ENCODE measurements at places on chromosomes 7 and 10.
A peak's percentile ranks its signal among the peaks of the same experiment; 100 is the strongest.

DNA sequence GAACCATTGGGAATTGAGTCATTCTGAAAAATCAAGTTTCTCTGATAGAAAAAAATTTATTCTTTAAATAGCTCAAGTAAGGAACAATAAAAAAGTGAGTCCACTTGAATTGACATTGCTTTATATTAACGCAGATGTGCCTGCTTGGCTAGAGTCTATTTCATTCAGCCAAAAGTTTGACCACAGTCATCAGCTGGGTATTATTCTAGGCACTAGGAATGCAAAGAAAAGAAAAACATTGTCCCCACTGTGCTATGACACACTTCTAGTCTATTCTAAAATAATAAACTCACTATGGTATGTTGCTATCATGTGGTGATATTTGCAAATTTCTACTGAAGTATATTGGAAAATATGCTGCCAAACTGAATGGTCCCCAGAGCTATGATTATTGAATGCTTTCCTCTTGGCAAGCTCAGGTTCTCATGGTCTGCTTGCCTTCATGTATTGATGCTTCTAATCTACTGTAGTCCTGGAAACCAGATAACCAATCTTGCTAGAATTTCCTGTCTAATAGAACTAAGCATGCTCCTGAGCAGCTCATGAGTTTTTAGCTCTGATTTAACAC, 8.3 kb downstream of the SFRP4 start:
- no peak for DNase-seq

- DNase-seq = no peak
Measured at GRCh38 chr10:84012831-84013458, 126.4 kb upstream of the GHITM start.

- DNase-seq = no peak
Measured at GRCh38 chr10:74883428-74883827, 57.0 kb downstream of the KAT6B start.

DNA sequence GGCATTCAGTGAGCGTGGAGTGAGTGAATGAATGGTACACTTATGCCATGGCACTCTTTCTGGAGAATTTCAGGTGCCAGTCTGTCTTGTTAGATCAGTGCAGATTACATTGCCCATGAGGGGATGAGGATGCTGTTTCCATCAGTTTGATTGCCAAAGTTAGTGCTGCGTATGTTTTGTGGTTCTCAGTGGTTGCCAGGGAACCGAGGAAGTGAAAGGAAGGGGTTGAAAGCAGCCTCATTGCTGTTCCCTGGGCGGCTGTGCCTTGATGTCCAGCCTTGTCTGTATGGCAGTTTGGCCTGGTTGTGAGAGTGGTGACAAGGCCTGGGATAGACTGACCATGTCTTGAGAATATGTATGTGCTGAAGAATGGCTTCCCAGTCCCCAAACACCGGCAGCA, 30.2 kb downstream of the WBP1L start:
- DNase-seq = no peak

DNA sequence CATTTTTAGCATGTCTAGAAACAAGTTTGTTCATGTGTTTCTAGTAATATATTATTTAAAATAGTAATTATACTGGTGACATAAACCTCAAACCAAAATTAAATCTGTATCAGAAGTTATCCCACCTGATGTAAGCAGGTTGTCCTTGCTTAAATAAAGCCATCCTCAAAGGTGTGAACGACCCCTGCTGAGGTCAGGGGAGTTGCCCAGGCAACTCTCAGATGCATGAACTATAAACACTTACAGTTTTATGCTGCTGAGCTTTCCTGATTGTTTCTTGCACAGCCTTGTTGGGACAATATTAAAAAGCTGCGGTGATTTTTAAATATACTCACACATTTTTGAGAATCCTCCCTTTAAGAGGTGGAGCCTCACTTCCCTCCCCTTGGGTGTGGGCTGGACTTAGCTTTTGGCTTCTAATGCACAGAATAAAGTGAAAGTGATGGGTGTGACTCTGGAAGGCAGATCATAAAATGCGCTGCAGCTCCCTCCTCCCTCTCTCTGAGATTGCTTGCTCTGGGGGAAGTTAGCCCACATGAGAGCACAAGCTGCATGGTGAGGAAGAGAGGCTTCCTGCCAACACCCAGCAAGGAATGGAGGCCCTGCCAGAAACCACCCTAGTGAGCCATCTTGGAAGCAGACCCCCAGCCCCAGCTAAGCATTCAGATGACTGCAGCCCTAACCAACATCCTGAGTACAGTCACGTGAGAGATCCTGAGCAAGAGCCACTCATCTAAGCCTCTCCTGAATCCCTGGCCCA, 152.7 kb downstream of the SKIDA1 start:
- no peak for DNase-seq

DNA sequence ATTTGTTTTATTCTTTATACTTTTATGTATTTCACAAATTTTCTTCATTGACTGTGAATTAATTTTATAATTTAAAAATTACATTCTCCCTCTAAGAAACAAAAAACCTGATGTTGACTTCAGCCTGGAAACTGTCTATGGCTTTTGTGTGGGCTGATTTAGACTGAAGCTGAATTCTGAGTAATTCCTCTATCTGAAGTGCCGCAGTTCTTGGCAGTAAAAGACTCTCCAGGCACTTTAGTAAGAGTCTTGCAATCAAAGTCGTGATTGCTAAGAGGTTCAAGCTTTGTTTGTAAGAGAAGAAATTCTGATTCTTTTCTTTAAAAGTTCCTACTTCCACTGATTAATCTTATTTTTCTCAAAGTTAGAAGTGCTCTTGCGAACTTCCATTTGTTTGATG, 3.4 kb upstream of the CEP41 start:
- no peak for DNase-seq

DNA sequence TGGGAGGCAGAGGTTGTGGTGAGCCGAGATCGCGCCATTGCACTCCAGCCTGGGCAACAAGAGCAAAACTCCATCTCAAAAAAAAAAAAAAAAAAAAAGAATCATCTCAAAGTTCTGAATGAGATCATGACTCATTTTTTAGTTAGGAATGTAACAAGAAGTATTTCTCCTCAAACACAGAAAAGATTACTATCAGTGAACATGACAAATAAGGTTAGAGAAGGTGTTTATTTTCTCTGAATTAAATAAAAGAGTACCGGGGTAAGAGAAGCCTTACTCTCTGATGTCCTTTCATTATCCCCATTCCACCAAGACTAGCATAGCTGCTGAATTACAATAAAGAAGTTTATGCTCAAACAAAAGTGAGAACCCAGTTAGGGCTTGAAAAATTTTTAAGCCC, 50.1 kb downstream of the IPMK start:
- DNase-seq = no peak

DNA sequence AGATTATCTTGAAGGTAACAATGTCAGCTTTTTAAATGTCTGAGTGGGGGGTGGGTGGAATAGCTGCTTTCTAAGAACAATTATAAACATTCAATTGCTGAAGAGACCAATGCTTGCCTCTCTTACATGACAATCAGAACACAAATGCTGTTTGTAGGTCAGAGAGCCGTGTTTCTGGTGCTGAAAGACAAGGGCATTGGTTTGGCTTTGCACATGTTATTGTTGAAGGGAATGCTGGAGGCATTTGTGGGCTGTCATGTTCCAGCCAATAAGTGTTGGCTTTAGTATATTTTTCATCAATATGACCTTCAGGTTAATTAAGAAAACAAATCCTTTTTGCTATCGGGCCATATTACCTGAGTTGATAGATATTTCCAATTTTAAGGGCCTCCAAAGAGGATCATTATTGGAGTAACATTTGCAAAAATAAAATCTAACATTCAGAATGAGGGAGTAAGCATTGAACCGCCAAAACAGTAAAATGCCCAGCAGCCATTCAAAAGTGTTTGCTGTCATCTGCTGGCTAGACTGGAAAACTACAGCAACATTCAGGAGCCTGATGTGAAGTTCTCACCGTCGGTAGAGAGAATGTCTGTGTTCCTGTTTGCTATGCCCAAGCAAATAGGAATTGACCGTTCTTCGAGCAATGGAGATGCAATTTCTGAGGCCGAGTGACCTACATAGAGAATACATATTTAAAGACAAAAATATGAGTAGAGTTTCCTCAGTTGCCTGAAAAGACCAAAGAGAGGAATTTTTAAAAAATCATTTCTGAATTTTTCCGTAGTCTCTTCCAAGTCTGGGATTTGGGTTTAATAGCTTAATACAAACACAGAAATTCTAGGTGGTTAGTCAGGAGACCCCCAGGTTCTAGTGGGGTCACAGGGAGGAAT, 118.9 kb downstream of the APBB1IP start:
- peak; percentile 24 for DNase-seq

DNA sequence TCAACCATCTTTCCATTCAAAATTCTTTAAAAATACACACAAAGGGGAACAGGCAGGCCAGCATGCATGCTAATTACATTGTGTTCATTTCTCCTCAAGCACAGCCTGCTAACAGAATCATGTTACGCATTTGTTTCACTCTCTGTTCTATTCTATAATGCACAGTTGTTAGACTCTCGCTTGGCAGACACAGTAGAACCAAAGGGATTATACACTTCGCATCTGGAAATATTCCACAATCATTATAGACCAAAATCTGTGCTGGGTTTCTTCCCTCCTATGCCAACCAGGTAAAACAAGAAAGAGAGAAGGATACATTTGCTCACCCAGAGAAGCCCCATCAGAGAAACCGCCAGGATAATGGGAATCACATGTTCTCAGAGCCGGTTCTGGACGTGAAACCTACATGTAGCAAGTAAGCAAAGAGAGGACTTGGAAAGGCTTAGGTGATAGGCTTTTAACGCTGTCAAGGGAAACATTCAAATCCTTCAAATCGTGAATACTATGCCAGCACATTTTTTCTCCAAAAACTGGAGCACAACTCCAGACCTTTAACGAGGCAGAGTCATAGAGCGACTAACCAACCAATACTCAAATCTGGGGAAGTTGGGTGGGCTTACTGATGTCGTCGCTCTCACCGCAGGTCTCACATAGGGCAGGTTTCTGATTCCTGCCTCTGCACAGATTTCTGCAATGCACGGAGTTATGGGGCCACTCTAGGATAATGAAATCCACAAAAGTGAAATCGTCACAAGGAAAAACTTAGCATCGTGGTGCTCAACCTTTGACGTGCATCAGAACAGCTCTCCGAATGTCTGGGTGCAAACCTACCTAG, 380.5 kb upstream of the AUTS2 start:
- no peak for DNase-seq

GRCh38 chr7:5634107-5634950, 147.1 kb downstream of the RNF216 start:
- DNase-seq = no peak

- DNase-seq = no peak
Measured at GRCh38 chr7:111820621-111821020, 258.3 kb upstream of the IMMP2L start.

GRCh38 chr10:119421891-119422681, 120.4 kb downstream of the RGS10 start:
- DNase-seq = no peak

DNA sequence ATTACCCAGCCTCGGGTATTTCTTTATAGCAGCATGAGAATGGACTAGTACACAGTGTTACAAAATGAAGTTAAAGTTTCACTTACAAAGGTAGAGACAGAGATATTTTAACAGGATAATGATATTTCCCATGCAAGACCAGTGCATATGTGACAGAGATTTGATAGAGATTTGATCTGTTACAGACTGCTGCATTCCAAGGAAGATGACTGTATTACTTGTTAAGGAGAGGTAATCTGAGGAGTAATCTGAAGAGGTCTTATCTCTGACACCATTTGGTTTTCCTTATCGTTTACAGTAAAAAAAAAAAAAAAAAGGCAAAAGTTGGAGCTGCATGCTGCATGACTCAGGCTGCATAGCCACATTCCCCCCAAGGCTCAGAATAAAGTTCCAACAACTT, 289.6 kb downstream of the POM121L12 start:
- no peak for DNase-seq

DNA sequence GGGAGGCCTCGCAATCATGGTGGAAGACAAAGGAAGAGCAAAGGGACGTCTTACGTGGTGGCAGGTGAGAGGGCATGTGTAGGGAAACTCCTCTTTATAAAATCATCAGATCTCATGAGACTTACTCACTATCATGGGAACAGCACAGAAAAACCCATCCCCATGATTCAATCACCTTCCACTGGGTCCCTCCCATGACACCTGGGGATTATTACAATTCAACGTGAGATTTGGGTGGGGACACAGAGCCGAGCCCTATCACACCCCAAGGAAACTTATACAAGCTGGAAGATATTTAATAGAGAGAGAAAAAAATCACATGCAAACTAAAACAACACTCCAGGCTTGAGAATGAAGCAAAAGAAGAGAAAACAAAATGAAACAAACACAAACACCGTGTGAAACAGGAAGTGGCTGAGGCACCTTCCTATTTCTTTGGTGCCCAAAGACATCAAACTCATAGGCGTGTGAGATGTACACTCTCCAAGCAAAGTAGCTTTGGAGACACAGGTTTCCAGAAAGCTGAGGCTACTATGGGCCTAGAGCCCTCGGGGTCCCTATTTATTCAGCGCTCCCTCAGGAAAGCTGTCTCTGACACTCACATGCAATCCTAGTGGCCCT, 97.2 kb downstream of the PRKCQ start:
- DNase-seq = no peak

- DNase-seq = no peak
Measured at GRCh38 chr10:104582602-104582951, 58.5 kb upstream of the SORCS3 start.

- DNase-seq = no peak
Measured at GRCh38 chr10:87538092-87539015, 33.7 kb downstream of the MINPP1 start.

GRCh38 chr10:30629653-30630052, at the start of gene LYZL2:
Gene LYZL2 (minus strand): TSS chr10:30629753. CDS start chr10:30626915, 2,838 bp downstream.
- no peak for DNase-seq

- no peak for DNase-seq
Measured at GRCh38 chr10:110337906-110338305, 33.2 kb upstream of the SMNDC1 start.

- no peak for DNase-seq
Measured at GRCh38 chr10:33553748-33554571, 219.5 kb upstream of the NRP1 start.

DNA sequence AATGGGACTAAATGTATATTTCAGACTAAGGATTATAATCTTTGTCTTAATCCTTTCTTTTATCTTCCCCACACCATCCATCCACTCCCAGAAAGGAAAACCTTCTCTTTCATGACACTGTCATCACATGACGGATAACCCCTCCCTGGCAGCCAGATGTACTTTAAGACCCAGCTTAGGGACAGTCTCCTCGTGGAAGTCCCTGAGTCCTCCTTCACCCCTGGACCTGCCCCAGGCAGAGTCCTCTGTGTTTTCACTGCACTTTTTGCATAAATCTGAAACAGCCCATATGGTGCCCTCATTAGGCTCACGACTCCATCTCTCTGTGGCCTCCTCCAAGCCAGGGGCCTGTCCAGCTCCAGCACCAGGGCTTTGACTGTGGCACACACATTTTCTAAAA, 16.0 kb downstream of the NRAP start:
- no peak for DNase-seq
